Progenitor cell of endocrine pancreas (in vitro differentiated cells): ENCODE measurements at places on chromosomes 1 and 21. TPM values are rescaled to one million over a fixed set of nuclear protein-coding genes. Genes with fewer than 3 reads are reported as not detected.

Gene OR2L3
- total RNA-seq, result not detected in 2 replicates

Gene DONSON
- 21.9 and 23.1 TPM in 2 replicates for total RNA-seq

Gene GJA5
- total RNA-seq, result not detected in 2 replicates

Gene DDR2
- total RNA-seq, result 1.2 and 1.7 TPM in 2 replicates

Gene PWP2
- 5.3 and 7.0 TPM in 2 replicates for total RNA-seq

Gene TRIM63
- total RNA-seq, result not detected in 2 replicates

Gene OVAAL
- not detected in 2 replicates for total RNA-seq

Gene SMYD2
- total RNA-seq, result 46.8 and 47.8 TPM in 2 replicates

Gene AADACL4
- total RNA-seq, result 0.24 TPM in 2 replicates

Gene WDR77
- total RNA-seq, result 91.2 and 93.6 TPM in 2 replicates

Gene TAS1R1
- not detected in 2 replicates for total RNA-seq

Gene PLEKHG5
- 72.3 and 77.0 TPM in 2 replicates for total RNA-seq

Gene C1orf56
- total RNA-seq, result 4.5 and 7.0 TPM in 2 replicates

Gene ZNF436
- total RNA-seq, result 13.7 and 13.9 TPM in 2 replicates

Gene RGS13
- total RNA-seq, result not detected in 2 replicates

Gene KCNE1
- 0.31 and 0.53 TPM in 2 replicates for total RNA-seq

Gene CHIA
- total RNA-seq, result not detected in 2 replicates

Gene RBP7
- total RNA-seq, result 0.55 and 0.65 TPM in 2 replicates

Gene GNAT2
- total RNA-seq, result 0.57 TPM in 1 of 2 replicates, not detected in the other

Gene LCE3D
- total RNA-seq, result not detected in 2 replicates
